ENCODE measurements at places on chromosomes 3 and 15.

DNA sequence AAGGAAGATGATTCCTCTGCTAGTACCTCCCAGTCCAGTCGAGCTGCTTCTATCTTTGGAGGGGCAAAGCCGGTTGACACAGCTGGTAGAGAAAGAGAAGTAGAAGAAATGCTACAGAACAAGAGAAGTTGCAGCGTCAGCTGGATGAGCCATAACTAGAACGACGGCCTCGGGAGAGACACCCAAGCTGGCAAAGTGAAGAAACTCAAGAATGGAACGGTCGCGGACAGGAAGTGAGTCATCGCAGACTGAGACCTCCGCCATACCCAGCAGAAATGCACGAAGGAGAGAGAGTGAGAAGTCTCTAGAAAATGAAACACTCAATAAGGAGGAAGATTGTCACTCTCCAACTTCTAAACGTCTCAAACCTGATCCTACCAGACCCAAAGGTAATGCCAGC, 19.0 kb upstream of the PARP14 start:
- no peak for DNase-seq

DNA sequence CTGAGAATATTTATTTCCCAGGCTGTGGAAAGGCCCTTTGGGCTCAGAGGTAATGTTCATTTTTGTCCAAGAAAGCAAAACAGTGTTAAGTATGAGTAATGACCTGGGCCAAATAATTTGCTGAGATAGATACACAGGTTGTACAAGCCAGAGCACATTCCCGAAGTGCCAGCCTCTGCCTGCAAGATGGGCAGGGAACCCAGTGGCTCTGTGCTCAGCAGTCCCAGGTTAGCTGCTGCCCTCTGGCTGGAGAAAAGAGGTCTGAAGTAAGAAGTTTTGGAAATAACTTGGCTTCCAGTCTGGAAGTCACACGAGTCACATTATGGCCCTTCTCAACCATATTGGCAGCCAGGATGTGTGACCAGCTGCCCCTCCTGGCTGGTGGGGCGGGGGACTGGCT, 20.2 kb downstream of the MYZAP start:
- DNase-seq, result peak; percentile 17

GRCh38 chr3:167409611-167410010, 29.5 kb upstream of the ZBBX start:
- DNase-seq, result no peak

GRCh38 chr15:99707473-99708270, 25.6 kb downstream of the LYSMD4 start:
- no peak for DNase-seq

GRCh38 chr3:7687428-7688147, 814.0 kb upstream of the LMCD1 start:
- no peak for DNase-seq

DNA sequence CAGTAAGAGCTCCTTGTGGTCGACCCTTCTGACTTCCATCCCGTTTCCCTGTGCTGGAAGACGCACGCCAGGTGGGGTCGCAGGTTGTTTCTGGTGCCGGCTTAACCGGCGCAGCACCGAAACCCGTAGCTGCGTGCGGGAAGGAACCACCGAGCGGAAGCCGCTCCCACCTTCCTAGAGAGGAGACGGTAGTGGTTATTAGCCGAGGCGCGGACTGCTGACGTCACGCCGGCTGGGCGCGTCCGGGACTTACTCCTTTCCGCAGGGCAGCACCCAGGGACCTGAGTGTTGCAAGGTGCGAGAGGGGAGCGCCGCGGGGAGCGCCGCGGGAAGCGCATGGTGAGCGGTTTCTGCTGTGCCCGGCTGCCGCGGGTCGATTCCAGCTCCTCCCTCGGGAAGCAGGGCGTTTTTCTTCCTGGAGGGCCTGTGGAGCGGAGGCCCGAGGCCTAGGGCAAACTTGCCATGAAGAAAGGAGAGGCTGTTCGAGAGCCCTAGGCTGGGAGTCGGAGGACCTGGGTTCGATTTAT, at the start of gene ZNF501:
ZNF501 (plus strand) TSS at position 252 of the 527 bp plus-strand sequence. CDS start 4,787 bp downstream, outside the sequence.
- DNase-seq, result peak; percentile 80

GRCh38 chr3:95464346-95464745, 1350.0 kb upstream of the EPHA6 start:
- DNase-seq, result no peak

GRCh38 chr15:44584162-44584749, 47.3 kb downstream of the EIF3J start:
- no peak for DNase-seq

DNA sequence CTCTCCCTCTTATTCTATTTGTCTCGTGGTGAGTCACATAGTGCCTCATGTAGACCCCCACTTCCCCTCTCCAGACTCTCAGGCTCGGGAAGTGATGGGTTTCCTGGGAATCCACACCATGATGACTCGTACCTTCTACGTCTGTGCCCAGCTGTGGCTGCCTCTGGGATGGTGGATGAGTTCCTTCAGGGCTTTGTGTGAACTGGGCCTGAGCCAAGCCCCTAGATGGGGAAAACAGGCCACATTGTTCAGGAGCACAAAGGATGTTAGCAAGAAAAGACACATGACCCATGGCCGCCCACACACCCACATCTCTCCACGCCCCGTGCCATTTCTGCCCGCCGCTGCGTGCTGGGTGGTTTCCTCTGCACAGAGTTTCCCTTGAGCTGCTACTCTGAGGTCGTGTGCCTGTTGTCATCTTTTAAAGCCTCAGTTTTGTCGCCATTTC, 10.5 kb downstream of the ISG20 start:
- no peak for DNase-seq

- no peak for DNase-seq
Measured at GRCh38 chr3:78183906-78184599, 1144.2 kb downstream of the ROBO2 start.
